NCI-H1105 treated with DMSO at 0.1 percent for 48 hours (cell line): ENCODE measurements at places on chromosomes 7 and 10.

GRCh38 chr10:78389419-78389818 is 355.8 kb downstream of the RPS24 start:
- DNase-seq = no peak

GRCh38 chr7:47318395-47319182 is 263.3 kb downstream of the TNS3 start:
- DNase-seq = no peak

- peak; percentile 92 for DNase-seq
Measured at GRCh38 chr10:5684318-5684970, at the start of gene TASOR2. TSS of gene TASOR2 (plus strand) at chr10:5684838. CDS start at chr10:5720643, 35,805 bp downstream.

- DNase-seq = no peak
Measured at GRCh38 chr7:36075561-36075960, 77.5 kb upstream of the EEPD1 start.

DNA sequence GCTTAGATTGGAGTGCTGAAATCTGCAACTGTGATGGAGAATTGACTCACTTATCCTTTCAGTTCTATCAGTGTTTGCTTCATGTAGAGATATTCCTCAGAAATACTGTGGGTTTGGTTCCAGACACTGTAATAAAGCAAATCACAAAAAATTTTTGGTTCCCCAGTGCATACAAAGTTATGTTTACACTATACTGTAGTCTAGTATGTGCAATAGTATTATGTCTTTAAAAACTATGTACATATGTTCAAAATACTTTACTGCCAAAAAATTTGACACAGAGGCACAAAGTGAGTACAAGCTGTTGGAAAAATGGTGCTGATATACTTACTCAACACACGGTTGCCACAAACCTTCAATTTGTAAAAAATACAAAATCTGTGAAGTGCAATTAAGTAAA is 112.5 kb downstream of the EPC1 start:
- no peak for DNase-seq

- no peak for DNase-seq
Measured at GRCh38 chr7:69358163-69358821, 240.0 kb upstream of the AUTS2 start.

GRCh38 chr7:91128683-91129348 is 135.4 kb upstream of the FZD1 start:
- no peak for DNase-seq

GRCh38 chr10:17199351-17199804 is 2.1 kb downstream of the TRDMT1 start:
- peak; percentile 2 for DNase-seq

DNA sequence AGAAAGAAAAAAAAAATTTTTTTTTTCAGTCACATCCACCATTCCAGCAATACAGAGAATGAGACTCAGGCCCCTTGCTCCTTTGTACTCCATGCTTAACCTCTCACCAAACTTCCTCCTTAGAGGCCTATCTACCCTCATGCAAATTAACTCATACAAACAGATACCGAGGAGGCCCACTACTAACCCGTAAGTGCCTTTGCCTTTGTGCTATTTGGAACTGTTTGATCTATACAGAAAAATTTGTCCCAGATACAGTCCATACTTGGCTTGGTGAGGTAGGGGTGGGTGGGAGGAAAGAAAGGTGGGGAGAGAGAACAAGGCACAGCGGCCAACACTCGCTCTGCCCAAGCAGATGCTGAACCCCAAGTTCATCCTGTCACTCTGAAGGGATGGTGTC is 87.8 kb upstream of the DUSP5 start:
- DNase-seq = no peak

DNA sequence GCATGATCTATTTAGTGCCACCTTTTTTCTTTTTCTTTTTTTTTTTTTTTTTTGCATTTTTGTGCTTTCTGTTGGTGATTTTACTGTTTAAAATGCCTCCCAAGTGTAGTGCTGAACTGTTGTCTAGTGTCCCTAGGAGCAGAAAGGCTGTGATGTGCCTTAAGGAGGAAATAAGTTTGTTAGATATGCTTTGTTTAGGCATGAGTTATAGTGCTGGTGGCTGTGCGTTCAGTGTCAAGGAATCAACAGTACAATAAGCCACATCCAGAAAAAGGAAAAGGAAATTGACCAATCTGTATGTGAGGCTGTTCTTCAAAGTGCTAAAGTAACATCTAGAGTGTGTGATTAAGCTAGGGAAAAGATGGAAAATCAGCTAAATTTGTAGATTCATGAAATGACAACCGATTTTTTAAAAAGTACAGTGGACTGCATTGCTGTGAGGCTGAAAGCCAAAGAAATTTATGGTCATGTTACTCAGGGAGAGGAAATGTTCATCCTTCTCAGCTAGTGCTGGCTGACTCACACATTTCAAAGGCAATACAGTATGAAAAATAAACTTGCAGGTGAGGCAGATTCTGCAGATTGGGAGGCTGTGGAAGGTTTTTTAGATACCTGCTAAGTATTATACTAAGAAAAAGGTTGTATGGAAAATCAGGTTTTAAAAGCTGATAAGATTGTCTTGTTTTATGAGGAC is 122.7 kb upstream of the ADCY1 start:
- DNase-seq = no peak

GRCh38 chr7:4690953-4691856 is 9.1 kb downstream of the FOXK1 start:
- DNase-seq = no peak

GRCh38 chr10:50592961-50593418 is 30.8 kb downstream of the SGMS1 start:
- DNase-seq = no peak

- no peak for DNase-seq
Measured at GRCh38 chr10:90274721-90275468, 573.5 kb downstream of the KIF20B start.

- DNase-seq = no peak
Measured at GRCh38 chr7:27641581-27642230, 21.0 kb downstream of the HIBADH start.

DNA sequence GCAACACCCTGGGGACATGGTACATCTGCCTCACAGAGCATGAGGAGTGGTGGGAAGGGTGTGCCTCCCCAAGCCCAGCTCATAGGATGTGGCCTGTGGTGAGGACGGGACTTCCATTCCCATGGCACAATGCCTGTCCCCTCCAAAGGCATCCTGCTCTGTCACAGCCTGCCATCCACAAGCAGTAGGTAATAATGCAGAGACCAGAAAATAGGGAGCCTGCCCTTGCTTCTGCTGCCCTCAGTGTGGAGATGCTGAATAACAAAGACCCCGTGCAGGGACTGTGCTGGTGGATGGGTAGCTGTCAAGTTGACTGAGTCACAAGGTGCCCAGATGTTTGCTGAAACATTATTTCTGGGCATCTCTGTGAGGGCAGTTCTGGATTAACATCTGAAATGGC is 199.9 kb upstream of the GRB10 start:
- DNase-seq = no peak

DNA sequence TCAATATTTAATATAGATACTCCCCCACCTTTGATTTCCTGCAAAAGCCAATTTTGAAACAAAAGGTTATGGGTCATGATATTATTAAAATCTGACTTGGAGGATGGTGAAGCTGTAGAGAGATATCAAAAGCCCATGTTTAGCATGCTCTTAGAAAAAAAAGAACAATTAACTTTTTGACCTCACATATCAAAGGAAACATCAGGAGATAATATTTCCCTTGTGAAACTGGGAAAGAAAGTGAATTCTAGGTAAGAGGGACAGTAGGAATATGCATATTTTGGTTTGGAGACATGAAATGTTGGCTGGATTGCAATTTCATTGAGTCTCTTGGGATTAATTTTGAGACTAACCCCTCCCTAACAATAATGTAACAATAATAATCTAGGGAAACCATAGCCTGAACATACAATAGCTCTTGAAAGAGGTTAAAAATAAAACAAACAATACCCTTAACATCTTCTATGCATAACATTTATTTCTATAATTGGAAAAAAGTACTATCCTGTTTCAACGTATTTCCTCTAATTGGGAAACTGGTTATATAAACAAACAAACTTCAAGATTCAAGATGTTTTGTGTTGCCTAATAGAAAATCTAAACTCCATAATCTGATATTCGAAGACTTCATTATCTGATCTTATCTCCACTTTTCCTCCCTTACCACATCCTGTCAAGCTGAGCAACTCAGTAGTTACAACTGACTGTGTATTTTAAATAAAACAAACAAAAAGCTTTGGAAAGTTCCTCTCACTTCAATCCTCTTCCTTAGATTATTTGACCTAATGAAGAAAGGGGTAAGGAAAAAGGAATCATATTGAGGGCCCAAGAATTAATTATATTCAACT is 14.8 kb downstream of the TMEM26 start:
- DNase-seq = no peak

- no peak for DNase-seq
Measured at GRCh38 chr7:103499976-103500375, 54.0 kb upstream of the SLC26A5 start.

DNA sequence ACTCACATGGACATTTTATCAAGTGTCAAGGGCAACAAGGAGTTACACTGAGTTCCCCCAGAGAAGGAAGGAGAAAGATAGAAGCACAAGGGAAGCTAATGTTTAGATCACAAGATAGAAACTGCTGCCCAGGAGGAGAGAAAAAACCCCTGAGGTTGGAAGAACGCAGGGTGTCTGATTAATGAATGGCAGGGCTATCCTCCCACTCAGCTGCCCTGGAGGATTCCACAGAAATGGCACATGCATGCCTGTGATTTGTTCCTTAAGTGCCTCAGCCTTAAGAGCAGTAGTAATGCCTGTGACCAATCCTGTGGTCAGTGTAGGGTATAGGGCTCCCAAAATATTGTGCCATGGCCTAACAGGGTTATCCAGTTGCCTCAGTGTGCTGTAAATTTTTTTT is 20.2 kb downstream of the DNAJB9 start:
- no peak for DNase-seq

DNA sequence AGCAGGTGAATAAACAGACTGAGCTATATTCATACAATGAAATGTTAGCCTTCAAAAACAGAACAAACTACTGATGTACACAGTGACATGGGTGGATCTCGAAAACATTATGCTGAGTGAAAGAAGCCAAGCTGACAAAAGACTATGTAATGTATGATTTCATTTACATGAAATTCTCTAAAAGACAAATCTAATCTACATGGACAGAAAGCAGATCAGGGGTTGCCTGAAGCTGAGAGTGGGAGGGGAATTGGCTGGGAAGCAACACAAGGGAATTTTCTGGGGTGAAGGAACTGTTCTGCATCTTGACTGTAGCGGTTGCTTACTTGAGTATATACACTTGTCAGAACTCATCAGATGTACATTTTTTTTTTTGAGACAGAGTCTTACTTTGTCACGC is 121.7 kb upstream of the SVIL start:
- no peak for DNase-seq

GRCh38 chr7:41624818-41625217 is 78.1 kb downstream of the INHBA start:
- DNase-seq = no peak

- no peak for DNase-seq
Measured at GRCh38 chr10:76723844-76724243, 913.8 kb downstream of the KCNMA1 start.

DNA sequence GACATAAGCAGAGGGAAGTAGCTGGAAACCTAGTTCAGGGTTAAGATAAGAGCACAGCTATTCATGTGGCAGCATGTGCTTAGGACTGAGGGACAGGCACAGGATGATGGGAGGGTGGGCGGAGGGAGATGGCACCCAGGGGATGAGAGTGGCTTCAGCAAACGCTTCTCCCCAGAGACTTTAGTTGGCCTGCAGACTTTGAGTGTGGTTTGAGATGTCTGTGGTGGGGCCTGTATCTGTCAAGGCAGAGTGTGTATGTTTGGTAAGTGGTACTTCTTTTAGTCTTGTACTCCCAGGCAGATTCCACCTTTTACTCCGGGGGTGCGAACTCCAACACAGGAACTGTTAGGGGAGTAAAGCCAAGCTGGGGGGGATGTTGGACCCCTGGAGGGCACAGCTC is 88.9 kb downstream of the WDFY4 start:
- no peak for DNase-seq

GRCh38 chr10:70784471-70784870 is 706 bp downstream of the TBATA start:
- no peak for DNase-seq

GRCh38 chr7:143406002-143406357 is 2.7 kb downstream of the EPHA1 start:
- DNase-seq = no peak

DNA sequence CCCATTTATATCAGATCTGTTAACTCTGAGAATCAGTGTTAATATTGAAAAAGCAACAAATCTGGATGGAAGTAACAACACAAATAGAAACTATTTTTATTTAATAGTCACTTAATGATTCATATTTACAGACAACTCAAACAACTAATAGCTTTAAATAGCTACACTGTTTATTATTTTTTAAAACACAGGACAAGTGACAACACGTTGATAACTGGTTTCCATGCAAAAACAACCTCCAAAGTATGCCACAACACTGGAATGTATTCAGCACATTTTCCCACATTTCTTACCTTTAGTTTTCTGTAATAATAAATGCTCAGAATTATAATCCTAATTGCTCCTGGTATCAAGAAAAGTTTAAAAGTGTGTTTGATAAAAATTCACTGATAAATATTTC is 4.0 kb downstream of the SNX13 start:
- no peak for DNase-seq
